ENCODE measurements at places on chromosomes 13 and 19.
A peak's percentile ranks its signal among the peaks of the same experiment; 100 is the strongest.

DNA sequence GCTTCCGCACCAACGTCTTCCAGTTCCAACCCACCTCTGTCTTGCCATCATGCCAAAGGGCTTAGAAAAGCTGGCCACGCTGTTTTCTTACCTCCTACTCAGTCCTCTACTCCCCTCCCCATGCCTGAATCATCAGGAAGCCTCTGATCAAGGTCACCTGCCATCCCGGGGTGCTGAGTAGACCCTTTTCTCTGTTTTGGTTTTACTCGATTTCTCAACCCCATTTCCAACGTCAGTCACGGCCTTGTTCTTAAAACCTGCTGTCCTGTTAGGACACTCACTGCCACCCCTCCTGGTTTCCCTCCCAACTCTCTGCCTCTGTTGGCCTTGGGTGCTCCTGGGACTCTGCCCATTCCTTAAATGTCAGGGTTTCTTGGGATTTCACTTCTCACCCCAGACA, 350.1 kb downstream of the FOXO1 start:
- no peak for DNase-seq

DNA sequence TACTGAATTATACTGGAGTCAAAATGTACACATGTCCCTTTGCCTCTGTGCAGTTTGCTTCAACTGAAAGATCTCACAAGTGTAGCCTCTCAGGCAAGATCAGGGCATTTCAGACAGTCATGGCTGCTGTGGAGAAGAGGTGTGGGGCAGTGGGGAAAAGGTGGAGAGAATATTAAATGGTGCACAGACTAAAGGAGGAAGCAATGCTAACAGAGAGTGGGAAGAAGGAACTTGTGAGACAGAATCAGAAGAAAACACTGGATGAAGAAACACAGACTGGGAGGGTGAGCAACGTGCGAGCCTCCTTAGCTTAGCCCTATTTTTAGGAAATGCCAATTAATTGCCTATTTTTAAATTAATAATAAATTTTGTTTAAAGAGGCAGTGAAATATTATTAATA, 49.6 kb upstream of the RAP2A start:
- no peak for DNase-seq

GRCh38 chr13:110217085-110217484, 89.9 kb downstream of the COL4A1 start:
- DNase-seq, result no peak

DNA sequence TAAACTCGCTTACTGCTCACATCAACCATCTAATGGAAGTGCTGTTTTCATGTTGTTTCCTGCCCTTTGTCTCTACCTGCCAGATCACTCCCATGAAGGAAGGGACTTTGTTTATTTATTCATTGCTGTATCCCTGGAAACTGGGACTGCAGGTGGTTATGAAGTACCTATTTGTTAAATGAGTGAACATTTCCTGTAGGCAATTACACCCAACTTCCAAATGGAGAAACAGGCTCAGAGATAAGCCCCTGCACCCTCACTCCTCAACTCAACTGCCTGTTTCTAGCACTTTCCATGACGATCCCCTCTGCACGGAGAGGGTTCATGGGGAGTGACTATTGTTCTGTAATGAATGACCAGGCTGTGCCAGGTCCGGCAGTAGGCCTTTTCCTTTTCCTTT, 1.9 kb upstream of the SELENOW start:
- no peak for DNase-seq

DNA sequence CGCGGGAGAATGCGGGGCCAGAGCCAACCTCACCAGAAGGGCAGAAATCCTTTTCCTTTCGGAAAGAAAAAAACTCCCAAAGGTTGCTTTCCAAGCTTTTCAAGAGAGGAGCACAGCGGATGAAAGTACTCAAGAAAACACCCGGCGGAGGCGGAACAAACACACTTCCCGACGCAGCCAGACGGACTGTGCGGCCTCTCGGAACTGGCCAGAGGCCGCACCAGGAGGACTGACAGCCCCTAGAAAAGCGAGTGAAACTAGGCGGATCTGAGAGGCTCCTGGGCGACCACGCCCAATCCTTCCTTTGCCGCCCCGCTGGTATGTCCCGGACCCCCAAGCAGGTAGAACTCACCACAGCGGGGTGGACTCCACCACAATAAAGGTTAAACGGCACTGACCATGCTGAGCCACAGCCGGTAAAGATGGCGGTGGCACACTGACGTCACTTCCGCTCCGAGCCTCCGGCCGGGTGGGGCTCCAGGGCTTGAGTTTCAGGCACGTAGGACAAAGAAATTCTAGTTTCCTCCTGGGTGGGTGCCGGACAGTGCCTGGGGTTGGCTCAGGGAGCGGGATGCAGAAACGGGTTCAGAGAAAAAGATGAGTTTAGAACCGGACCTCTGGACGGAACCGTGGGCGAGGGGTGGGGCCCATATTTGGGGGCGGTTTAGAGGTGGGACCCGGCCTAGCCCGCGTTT, at the start of gene ZNF562:
Gene ZNF562 (minus strand): TSS at position 438 of the 695 bp plus-strand sequence. CDS start 14,356 bp downstream, outside the sequence.
- DNase-seq, result peak; percentile 93

DNA sequence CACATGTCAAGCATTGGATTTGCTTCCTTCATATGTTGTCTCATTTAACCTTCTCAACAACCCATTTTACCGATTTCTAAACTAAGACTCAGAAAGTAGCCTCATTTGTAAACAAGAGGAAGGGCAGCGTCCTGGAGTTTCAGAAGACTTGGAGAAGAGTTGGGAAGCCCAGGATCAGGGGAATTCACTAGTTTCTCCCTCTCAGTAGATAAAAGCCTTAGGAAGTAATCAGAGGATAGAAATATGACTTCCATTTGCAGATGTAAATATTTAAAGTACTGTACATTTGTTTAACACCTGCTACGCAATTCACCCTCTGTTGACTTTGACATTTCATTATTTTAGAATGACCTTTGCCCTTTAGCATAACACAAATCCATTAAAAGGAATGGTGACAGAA, 216.4 kb downstream of the DCT start:
- DNase-seq, result no peak

DNA sequence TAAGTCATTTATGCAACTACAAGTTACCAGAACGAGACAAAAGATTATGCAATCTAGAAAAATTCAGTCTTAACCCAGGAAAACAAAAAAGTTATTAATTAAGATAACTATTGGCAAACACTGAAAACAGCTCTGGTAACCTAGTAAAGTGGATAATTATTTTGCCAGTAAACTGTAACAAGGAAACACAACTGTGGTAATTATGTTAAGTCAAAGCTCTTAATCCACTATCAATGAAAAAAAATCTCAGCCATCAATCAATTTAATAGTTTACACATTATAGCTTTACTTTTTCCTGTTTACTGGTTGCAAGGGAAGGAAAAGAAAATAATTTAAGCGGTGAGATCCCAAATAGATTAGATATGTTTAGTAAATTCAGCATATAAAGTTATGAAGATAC, 11.2 kb downstream of the EXOSC8 start:
- DNase-seq, result no peak

DNA sequence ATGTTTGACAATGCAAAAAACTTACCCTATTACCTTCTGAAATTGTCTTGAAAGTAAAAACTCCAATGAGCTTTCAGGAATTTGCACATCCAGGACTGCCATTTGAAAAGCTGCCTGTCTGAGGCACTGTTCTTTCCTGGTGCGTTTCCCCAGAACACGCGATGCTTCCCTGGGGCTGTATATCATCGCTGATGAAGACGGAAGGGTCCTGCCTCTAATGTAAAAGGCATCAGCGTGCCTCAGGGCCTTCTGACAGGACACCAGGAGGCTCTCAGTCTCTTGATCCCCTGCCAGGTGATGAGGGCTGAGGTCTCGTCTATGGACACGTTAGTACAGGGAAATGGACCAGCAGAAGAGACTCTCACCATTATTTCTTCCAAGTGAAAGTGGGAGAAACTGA, 296.8 kb downstream of the EFNB2 start:
- DNase-seq, result no peak

DNA sequence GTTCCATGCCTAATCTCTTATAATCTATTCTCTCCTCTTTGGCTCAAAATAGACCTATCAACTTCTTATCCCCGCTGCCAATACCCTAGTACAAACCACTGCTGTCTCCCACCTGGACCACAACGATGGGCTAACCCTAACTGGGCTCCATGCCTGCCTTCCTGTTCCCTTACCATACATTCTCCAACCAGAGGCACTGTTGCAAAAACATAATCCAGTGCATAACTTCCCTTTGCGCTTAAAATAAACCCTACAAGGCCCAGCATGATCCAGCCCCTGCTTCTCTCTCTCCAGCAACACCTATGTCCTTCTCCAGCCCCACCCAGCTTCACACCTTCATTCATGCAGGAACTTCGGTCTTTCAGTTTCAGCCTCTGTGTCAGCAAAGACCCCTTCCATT, 27.4 kb upstream of the CEBPA start:
- DNase-seq, result no peak

- no peak for DNase-seq
Measured at GRCh38 chr13:28268800-28269223, 130.5 kb downstream of the PAN3 start.

DNA sequence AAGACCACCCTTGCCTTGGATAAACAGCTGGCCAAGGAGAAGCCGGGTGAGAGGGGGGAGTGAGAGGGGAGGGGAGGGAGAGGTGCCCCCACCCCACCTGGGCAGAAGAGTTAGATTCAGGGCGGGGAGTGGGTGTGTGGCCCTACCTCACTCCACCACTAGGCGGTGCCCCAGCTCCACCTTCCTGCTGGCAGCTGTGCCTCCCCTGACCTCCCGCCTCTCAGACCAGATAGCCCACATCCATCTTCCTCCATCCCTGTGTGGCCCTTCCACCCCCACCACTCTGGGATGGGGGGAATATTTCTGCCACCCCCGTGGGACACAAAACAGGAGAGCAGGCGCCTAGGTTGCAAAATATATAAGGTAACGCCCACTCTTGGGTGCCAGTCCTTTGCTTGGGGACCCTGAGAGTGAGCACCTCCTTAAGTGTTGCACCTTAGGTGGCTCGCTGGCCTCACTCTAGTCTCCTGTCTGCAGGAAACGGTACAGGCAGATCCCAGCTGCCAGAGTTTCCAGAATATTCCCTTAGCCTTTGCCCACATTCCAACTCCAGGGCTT, 13.8 kb upstream of the EHD2 start:
- DNase-seq, result peak; percentile 61

DNA sequence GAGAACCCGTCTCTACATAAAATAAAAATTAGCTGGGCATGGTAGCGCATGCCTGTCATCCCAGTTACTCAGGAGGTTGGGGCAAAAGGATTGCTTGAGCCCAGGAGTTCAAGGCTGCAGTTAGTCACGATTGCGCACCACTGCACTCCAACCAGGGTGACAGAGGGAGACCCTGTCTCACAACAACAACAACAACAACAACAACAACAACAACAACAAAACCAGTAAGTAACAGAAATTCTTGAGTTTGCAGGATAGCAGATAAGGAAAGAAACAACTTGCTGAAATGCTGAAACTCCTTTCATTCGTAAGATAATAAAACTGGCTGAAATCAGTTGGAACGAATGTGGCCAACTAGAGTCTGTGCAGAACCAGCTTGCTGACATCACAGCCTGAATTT, 23.1 kb upstream of the URI1 start:
- no peak for DNase-seq

DNA sequence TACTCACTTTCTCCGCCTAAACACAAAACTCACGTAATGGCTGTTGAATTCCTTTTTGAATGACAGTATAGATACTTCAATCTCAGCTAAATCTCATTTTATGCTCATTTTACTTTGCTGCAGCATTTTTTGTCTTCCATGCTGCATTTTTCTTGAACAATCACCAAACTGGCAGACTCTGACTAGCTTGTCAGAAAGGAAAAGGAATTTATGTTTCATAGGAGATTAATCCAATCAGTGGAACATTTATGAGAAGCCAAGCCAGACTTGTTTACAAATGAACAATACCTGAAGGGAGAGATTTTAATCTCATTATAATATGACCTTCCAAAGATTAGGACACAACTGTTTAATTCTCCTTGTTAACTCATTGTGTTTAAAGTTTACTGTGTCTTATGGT, 1044.3 kb downstream of the DIAPH3 start:
- no peak for DNase-seq

- no peak for DNase-seq
Measured at GRCh38 chr19:29076963-29077362, 136.0 kb downstream of the UQCRFS1 start.

- DNase-seq, result no peak
Measured at GRCh38 chr13:37869506-37869755, 141 bp downstream of the TRPC4 start.

- peak; percentile 48 for DNase-seq
Measured at GRCh38 chr19:38564981-38565690, 52.6 kb downstream of the MAP4K1 start.

- DNase-seq, result no peak
Measured at GRCh38 chr13:39273953-39274738, 235.9 kb downstream of the NHLRC3 start.

GRCh38 chr19:32418155-32418554, 12.6 kb downstream of the DPY19L3 start:
- DNase-seq, result no peak

DNA sequence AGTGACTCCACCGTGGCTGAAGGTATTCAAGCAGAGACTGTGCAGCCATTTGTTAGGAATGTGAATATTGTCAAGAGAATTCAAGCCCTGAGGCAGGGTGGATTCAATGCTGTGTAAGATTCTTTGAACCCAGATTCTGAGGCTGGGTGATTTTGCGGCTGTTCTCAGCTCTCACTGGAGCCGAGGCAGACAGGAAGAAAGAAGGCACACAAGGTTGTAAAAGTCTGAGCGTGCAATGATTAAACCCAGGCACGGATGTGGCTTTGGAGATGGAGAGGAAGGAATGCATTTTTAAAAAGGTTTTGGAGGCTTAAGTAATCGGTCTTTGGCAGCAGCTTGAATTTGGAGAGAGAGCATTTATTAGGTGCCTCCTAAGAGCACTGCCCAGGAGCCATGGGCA, 187.9 kb downstream of the KATNAL1 start:
- DNase-seq, result peak; percentile 89

- DNase-seq, result no peak
Measured at GRCh38 chr19:3692141-3693024, 7.9 kb downstream of the PIP5K1C start.

DNA sequence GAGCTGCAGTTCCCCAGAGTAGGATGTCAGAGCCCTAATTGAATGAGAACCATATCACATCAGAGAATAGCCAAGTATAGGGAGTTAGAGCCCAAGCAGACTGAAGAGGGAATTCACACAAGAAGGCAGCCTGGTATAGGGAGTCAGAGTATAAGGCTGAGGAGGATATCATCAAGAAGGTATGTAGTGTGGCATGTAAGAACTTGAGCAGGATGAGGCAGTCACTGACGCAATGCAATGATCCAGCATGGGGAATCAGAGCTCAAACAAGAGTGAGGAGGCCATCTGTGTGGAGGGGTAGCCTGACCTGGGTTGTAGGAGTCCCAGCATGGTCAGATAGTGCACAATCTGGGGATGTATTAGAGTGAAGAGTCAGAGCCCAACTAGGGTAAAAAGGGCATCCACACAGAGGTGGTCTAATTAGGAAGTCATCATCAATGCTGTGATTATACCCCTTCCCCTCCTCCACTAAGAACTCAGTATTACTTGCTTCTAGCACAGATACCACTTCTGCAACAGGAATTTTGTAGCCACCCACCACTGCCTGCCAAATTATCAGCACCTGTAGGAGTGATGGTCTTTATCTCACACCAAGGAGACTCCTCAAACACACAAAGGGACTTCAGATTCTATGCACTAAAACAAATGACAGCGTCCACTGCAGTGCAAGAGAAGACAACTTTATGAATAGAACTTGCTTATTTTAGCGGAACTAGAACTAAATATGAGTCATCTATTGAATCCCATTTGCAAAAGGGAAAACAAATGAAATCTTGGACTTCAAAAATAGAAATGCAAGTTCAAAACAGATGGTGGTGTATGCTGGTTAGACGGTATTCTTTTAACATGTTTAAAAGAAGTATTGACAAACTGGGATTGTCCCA, 107.2 kb downstream of the FNDC3A start:
- peak; percentile 89 for DNase-seq

Measured in GM23248 (cell line).